ENCODE measurements at places on chromosomes 12 and 14. TPM values are rescaled to one million over a fixed set of nuclear protein-coding genes. Genes with fewer than 3 reads are reported as not detected.

PLA2G1B gene
- total RNA-seq: not detected

CAMKK2 gene
- 35.8 TPM for total RNA-seq

NTF3 gene
- total RNA-seq: not detected

PZP gene
- not detected for total RNA-seq

REC8 gene
- total RNA-seq: 7.1 TPM

All from thyroid gland (tissue), 4 donors.